Effector CD4-positive, alpha-beta T cell (primary cell): ENCODE measurements at places on chromosomes 3 and 15.
A peak's percentile ranks its signal among the peaks of the same experiment; 100 is the strongest.

- DNase-seq: no peak
These were observed 80.6 kb downstream of the MFSD1 start for GRCh38 chr3:158882445-158882844.

- DNase-seq: no peak
These were observed 20.4 kb upstream of the MAP6D1 start for GRCh38 chr3:183845608-183846288.

- DNase-seq: no peak
These were observed 3.4 kb downstream of the GATA2 start for GRCh38 chr3:128489674-128489926.

DNA sequence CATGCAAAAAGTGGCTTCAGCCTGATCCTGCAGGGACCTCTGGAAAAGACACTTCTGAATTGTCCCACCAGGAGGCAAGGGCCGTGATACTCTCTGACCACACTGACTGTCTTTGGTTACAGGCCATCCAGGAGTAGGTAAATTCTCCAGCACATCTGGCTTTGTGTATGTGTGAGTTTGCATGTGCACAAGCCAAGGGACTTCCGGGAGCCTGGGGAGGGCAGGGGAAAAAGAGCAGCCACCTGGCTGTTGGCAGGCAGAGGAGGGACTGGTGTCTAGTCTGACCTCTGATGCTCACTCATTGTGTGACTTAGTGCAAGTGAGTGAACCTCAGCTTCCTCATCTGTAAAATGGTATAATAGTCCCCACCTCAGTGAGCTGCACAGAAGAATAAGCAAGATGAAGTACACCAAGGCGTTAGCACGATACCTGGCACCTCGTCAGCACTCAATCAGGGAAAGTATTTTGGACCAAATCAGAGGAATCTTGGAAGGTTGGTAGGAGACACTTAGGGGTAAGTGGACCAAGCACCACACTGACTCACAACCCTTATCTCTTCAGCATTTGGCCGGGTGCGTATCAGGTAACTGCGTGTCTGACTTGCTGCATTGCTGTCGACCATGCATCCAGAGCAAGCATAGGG is 19.1 kb downstream of the KLHL6 start:
- no peak for DNase-seq

- DNase-seq: no peak
These were observed 386.5 kb downstream of the SHQ1 start for GRCh38 chr3:72461787-72462186.

DNA sequence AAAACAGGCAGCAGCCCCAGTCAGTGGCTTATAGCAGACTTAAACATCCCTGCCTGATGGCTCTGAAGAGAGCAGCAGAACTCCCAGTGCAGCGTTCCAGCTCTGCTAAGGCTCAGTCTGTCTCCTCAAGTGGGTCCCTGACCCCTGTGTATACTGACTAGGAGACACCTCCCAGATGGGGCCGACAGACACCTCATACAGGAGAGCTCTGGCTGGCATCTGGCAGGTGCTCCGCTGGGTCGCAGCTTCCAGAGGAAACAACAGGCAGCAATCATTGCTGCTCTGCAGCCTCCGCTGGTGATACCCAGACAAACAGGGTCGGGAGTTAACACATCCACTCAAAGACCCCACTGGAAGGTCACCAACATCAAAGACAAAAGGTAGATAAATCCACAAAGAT is 93.5 kb downstream of the RFX7 start:
- DNase-seq: no peak

GRCh38 chr3:146539315-146539714 is 5.1 kb downstream of the PLSCR1 start:
- no peak for DNase-seq

- no peak for DNase-seq
These were observed 11.7 kb upstream of the CD47 start for GRCh38 chr3:108102420-108103039.

DNA sequence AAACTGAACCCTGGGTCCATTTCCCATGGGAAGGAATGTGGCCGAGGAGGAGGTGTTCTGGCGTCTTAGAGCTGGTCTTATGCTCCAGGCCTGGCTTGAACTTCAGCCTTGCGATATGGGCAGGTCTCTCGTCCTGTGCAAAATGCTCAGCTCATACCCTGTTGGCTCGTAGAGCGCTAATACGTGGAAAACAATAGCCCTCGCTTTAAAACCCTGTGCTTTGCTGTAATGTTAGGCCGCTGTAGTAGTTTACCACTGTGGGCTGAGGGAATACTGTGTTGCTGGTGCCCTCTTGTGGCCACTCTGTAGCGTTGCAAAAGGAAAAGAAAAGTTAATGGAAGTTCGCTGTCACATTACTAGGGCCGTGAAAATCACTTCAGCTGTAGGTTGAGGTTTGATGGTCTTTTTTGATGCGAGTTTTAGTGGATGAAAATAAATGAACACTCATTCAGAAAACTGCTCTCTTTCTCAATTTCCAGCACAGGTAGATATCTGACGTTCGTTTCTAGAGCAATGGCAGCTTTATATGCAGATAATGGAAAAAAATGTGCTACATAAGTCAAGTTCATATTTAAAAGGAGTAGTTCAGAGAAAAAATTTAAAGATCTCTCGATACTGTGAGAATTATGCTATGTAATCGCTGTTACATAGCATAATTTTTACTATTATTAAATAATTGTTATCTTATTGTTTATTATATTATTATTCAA is 92.9 kb downstream of the MCTP2 start:
- DNase-seq: peak; percentile 27

DNA sequence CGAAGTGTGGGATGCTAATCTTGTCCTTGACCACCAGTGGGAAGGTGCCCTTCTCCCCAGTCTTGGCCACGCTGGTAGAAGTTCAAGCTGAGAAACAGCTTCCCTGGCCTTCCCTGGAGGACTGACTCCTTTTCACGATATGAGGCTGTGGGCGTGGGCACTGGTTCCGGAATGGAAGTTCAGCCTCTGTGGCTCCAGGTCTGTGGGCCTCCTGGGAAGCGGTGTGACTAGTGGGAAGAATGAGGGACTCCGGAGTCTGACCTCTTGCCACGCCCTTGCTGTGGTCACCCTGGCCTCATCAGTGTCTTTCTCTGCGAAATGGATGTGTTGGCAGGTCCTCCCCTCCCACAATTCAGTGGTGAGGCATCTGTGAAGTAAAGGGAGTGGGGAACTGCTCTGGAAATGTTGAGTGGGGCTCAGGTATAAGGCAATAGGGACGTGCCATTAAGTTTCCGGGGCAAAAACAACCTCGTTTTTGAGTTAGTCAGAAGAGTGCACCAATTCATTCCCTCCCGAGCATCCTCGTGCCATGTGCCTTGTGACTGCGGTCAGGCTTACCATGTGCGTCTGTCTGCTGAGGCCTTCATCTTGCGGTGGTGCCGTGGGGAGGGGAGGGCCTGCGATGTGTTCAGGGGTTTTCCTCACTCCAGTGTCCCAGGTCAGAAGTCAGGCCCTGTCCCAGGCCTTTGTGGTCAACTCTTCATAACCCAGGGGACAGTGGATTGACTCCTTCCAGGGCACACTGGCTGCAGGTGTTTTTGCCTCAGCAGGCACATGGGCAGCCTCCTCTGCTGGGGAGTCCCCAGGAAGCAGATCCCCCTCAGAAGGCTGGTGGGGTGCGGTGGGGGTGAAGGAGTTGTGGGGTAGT is 11.8 kb upstream of the SEC13 start:
- no peak for DNase-seq

DNA sequence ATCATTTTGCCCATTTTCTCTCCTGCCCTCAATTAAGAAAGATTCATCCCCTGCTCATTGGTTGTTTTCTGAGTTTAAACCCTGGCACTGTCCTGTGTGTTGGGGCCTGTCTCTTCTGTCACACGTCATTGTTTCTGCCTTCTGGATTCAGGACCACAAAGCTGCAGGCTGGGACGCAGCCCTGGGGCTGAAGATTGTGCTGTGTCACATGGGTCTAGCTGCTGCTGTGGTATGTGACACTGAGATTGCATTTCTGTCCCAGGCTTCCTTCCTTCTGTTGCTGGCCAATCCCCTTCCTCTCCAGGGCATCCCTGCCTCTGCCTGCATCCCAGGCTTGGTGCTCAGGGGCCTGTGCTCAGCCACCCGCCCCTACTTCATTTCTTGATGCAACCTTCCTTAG is 28.9 kb downstream of the INSYN1 start:
- no peak for DNase-seq

DNA sequence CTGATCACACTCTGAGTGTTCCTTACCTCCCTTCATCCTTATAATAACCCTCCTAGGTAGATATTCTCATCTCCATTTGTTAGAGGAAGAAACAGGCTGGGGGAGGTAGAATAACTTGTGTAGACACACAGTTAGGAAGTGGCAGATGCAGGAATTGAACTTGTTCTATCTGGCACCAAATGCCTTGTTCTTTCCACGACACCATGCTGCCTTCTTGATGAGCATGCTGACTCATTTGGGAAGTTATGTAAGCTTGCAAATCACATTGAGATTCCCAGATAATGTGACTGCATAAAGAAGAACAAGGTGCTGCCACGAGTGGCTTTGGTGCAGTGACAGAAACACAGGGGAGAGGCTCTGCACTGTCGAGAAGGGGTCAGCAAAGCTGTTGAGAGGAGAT is 27.5 kb upstream of the NDUFB4 start:
- DNase-seq: no peak

DNA sequence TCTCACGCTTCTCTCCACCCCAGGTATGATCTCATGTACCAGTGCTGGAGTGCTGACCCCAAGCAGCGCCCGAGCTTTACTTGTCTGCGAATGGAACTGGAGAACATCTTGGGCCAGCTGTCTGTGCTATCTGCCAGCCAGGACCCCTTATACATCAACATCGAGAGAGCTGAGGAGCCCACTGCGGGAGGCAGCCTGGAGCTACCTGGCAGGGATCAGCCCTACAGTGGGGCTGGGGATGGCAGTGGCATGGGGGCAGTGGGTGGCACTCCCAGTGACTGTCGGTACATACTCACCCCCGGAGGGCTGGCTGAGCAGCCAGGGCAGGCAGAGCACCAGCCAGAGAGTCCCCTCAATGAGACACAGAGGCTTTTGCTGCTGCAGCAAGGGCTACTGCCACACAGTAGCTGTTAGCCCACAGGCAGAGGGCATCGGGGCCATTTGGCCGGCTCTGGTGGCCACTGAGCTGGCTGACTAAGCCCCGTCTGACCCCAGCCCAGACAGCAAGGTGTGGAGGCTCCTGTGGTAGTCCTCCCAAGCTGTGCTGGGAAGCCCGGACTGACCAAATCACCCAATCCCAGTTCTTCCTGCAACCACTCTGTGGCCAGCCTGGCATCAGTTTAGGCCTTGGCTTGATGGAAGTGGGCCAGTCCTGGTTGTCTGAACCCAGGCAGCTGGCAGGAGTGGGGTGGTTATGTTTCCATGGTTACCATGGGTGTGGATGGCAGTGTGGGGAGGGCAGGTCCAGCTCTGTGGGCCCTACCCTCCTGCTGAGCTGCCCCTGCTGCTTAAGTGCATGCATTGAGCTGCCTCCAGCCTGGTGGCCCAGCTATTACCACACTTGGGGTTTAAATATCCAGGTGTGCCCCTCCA is 19.1 kb downstream of the TYRO3 start:
- DNase-seq: no peak

DNA sequence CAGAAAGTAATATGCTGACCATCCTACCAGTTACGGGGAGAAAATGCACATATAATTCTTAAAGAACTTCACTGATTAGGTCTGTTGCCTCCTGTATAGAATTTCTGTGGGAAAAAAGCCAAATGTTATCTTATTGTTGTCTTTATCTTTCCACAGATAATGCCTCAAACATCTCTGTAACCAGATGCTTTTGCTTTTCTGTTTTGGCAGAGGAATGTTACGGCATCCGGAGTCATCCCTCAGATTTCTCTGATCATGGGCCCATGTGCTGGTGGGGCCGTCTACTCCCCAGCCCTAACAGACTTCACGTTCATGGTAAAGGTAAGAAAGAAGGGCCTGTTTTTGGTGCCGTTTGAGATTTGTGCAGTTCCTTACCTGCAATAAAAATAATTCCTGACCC is 33.5 kb downstream of the PCCB start:
- DNase-seq: no peak

- no peak for DNase-seq
These were observed at the start of gene BNC1 for GRCh38 chr15:83284559-83285283. BNC1 (minus strand) TSS chr15:83284664; CDS start chr15:83284628, 36 bp downstream.

- no peak for DNase-seq
These were observed 173.0 kb upstream of the ROBO2 start for GRCh38 chr3:76866729-76867408.

- DNase-seq: no peak
These were observed 242.6 kb upstream of the TPRG1 start for GRCh38 chr3:188929137-188929536.

DNA sequence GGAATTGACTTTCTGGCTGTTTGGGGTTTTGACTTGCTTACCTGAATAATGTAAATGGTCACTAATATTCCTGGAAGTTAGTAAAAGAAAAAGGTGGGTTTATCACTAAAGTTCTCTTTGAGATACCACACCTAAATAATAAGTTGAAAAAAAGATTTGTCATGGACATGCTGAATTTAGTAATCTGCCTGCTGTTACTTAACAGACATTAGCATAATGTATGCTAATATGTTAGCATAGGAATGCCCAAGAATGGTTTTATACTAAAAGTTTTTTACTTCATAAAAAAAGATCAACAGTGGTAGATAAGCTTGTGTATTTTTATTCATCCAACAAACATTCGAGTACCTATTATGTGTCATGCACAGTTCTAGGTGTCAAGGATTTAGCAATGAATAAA is 36.5 kb downstream of the GMPS start:
- DNase-seq: no peak

DNA sequence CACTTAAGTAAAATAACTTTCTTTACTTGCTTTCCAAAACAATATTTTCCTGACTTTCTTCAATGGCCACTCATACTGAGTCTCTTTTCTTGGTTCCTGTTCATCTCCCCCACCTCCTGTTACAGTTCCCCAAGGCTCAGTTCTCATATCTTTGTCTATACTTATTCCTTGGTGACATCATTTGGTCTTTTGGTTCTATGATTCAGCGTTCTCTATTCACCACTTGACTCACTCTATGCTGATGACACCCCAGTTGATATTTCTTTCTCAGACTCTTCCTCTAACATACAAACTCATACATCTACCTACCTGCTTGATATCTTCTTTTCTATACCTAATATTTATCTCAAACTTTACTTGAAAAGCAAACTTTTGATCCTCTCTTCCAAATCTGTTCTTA is 85.0 kb upstream of the P3H2 start:
- no peak for DNase-seq

- peak; percentile 17 for DNase-seq
These were observed 31.8 kb upstream of the RASA2 start for GRCh38 chr3:141454906-141455602.

- peak; percentile 88 for DNase-seq
These were observed 32.9 kb downstream of the B3GNT5 start for GRCh38 chr3:183285828-183286457.

DNA sequence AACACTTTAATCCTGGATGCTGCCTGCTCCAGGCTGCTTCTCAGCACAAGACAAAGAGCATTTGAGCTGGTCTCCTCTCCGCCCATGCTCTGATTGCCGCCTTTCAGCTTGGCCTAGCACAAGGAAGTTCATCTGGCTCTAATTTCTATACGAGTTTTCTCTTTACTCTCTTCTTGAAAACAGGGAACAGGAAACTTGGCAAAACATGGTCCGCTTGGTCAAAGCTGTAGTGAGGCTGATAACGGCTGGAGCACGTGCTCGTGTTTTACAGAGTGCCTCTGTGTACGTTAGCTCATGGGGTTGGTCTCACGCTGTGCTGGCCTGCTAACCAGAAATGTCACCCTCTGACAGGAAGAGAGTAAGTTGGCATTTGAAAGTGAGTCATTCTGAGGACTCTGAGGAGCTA is 19.2 kb downstream of the RARRES1 start:
- DNase-seq: no peak
